A549 treated with RU486 at 1 μM for 4 hours (cell line): ENCODE measurements at places on chromosomes 11 and 22. TPM values are rescaled to one million over a fixed set of nuclear protein-coding genes. Genes with fewer than 3 reads are reported as not detected.

The UBQLNL gene
- total RNA-seq = not detected in 5 replicates

The GSTT2 gene
- 0.24 TPM in 1 of 5 replicates, not detected in the others for total RNA-seq

The FOXRED1 gene
- total RNA-seq = 19.5 to 23.0 TPM (median 22.5 TPM) in 5 replicates

The JAM3 gene
- 3.8 to 4.6 TPM (median 4.3 TPM) in 5 replicates for total RNA-seq

The TOLLIP gene
- 35.7 to 52.5 TPM (median 51.3 TPM) in 5 replicates for total RNA-seq

The GAL gene
- total RNA-seq = 12.6 to 22.8 TPM (median 19.1 TPM) in 5 replicates

The SLCO2B1 gene
- 3.2 to 4.0 TPM (median 3.4 TPM) in 5 replicates for total RNA-seq

The IGF2 gene
- total RNA-seq = 1.4 to 4.4 TPM (median 2.4 TPM) in 5 replicates

The NFRKB gene
- 11.2 to 14.1 TPM (median 12.3 TPM) in 5 replicates for total RNA-seq

The POLA2 gene
- 13.0 to 21.6 TPM (median 16.9 TPM) in 5 replicates for total RNA-seq

The TCN2 gene
- total RNA-seq = 4.3 to 5.5 TPM (median 4.6 TPM) in 5 replicates

The GGTLC2 gene
- total RNA-seq = not detected in 5 replicates

The OR8B8 gene
- not detected in 5 replicates for total RNA-seq

The DRD4 gene
- 0.10 to 0.45 TPM (median 0.22 TPM) in 5 replicates for total RNA-seq

The RAB36 gene
- 6.7 to 8.1 TPM (median 8.0 TPM) in 5 replicates for total RNA-seq

The OR10D3 gene
- not detected in 5 replicates for total RNA-seq

The TSKU gene
- total RNA-seq = 144 to 221 TPM (median 193 TPM) in 5 replicates

The PHF21B gene
- 0.71 to 1.4 TPM (median 0.89 TPM) in 5 replicates for total RNA-seq

The RAG2 gene
- total RNA-seq = not detected in 5 replicates

The NAV2 gene
- 13.3 to 25.0 TPM (median 20.5 TPM) in 5 replicates for total RNA-seq

The KRTAP5-10 gene
- total RNA-seq = not detected in 5 replicates

The CYP2D6 gene
- total RNA-seq = 0.13 to 0.69 TPM (median 0.54 TPM) in 5 replicates

The PLEKHA7 gene
- total RNA-seq = 15.9 to 23.1 TPM (median 21.4 TPM) in 5 replicates

The CYB561A3 gene
- total RNA-seq = 32.7 to 50.3 TPM (median 44.9 TPM) in 5 replicates

The SHISA8 gene
- total RNA-seq = 0.13 to 0.26 TPM (median 0.18 TPM) in 5 replicates

The OR56A1 gene
- not detected in 5 replicates for total RNA-seq

The OR52E8 gene
- not detected in 5 replicates for total RNA-seq

The MAJIN gene
- not detected in 5 replicates for total RNA-seq

The KRTAP5-2 gene
- not detected in 5 replicates for total RNA-seq

The C22orf42 gene
- total RNA-seq = not detected in 5 replicates

The CST6 gene
- not detected in 5 replicates for total RNA-seq

The CCDC116 gene
- total RNA-seq = 0.06 to 0.12 TPM (median 0.10 TPM) in 3 of 5 replicates, not detected in the others

The DMC1 gene
- 2.6 to 6.1 TPM (median 5.0 TPM) in 5 replicates for total RNA-seq

The OR9G4 gene
- total RNA-seq = not detected in 5 replicates

The PLAAT5 gene
- not detected in 5 replicates for total RNA-seq

The RASD2 gene
- total RNA-seq = 0.89 to 1.8 TPM (median 1.1 TPM) in 5 replicates

The DDI1 gene
- not detected in 5 replicates for total RNA-seq

The TREH gene
- not detected in 5 replicates for total RNA-seq

The ANO5 gene
- 0.89 to 1.8 TPM (median 1.7 TPM) in 5 replicates for total RNA-seq
